ENCODE measurements at places on chromosomes 12 and 14.

DNA sequence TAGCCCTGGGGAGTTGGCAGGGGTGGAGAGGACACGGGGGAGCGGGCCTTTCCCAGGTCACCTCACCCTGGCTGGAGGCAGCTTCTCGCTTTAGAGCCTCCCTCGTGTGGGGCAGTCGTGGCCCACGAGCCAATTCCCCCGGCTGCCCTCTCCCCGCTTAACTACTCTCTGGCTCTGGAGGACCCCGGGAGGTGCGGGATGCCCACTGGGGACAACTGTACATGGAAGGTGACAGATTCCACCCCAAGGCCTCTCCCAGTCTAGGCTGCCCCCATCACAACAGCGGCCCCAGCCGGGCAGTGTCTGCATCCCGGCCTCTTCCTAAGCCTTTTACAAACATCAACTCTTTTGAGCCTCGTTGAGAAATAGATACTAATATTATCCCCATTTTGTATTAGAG is 78.1 kb downstream of the KIF26A start:
- DNase-seq = no peak

- no peak for DNase-seq
These were observed 423.9 kb downstream of the SOX5 start for GRCh38 chr12:23525450-23526072.

DNA sequence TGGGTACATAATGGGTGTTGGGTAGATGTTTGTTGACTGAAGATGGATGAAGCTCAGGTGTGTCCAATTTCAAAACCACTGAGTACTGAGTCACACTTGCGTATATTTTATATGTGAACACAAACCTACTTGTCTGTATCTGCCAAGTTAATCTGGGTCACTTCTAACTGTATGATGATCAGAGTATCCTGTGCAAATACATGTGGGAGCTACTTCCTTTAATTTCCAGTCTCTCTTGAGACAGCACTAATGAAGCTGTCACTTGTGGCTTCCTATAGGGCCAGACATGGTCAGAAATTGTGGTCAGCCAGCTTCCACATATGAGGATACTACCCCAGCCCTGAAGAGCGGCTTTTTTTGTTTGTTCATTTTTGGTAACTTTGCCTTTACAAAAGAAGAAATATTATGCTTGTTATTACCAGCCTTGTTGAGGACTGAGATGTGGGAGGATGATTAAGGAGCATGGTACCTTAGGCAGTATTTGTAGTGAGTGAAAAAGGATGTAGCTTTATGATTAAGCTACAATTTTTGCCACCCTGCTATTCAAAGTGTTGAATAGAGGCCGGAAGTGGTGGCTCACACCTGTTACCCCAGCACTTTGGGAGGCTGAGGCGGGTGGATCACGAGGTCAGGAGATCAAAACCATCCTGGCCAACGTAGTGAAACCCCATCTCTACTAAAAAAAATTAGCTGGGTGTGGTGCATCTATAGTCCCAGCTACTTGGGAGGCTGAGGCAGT is 32.4 kb downstream of the PLXNC1 start:
- DNase-seq = no peak

DNA sequence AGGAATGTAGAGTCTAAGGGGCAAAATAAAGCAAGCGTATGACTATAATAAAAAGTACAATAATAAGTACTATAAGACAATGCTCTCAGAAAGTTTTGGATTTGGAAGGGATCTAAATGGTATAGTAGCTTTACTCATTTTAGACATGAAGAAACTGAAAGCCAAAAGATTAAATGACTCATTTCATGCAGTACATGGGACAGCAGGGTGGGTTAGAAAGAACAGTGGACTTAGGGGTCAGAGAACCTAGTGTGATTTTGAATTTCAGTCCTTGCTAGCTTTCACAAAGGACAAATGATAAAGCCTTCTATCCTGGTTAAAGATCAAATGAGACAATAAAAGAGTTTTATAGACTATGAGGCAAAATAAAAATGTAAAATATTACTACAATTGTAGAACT is 6.8 kb upstream of the LEMD3 start:
- DNase-seq = no peak

DNA sequence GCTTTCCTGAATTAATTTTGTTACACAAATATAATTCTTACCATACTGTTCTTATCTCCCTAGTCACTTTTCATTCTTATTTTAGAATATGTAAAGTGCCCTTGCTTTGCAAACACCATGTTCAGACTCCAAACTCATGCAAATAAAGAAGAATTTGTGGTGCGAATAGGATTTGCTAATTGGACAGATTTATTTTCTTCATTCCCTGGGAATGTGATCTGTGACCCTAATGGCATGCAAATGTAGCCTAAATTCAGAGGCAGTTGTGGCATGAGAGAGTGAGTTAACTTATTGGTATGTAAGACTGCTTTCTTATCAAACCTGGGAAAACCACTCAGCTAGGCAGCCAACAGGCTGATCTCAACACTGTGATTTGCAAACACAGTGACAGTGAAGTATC is 10.0 kb downstream of the CAPZA3 start:
- DNase-seq = peak; percentile 58

GRCh38 chr14:96246539-96246847 is 9.5 kb upstream of the BDKRB1 start:
- DNase-seq = peak; percentile 89

DNA sequence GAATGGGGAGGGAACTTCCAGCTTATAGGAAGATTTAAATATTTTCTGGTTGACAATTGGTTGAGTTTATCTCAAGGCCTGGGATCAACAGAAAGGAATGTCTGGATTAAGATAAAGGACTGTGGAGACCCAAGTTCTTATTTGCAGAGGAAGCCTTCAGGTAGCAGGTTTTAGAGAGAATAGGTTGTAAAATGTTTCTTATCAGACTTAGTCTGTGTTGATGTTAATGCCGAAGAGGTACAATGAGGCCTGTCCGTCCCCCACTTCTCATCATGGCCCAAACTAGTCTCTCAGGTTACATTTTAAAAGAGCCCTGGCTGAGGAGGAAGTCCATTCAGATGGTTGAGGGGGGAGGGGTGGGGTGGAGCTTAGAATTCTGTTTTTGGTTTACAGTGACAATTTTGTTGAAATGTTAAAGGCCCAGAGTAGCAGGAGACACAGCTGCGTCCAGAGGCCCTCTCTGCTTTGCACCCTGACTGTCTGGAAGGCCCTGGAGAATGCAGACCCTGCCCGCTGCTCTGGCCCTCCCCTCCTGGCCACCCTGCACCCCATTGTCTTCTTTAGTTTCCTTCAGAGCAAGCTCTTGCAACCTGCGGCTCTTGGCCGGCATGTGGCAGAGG is 672.5 kb upstream of the TMEM132C start:
- no peak for DNase-seq

All from H4 (cell line).